ENCODE measurements at places on chromosomes 2 and 18.
A peak's percentile ranks its signal among the peaks of the same experiment; 100 is the strongest.

DNA sequence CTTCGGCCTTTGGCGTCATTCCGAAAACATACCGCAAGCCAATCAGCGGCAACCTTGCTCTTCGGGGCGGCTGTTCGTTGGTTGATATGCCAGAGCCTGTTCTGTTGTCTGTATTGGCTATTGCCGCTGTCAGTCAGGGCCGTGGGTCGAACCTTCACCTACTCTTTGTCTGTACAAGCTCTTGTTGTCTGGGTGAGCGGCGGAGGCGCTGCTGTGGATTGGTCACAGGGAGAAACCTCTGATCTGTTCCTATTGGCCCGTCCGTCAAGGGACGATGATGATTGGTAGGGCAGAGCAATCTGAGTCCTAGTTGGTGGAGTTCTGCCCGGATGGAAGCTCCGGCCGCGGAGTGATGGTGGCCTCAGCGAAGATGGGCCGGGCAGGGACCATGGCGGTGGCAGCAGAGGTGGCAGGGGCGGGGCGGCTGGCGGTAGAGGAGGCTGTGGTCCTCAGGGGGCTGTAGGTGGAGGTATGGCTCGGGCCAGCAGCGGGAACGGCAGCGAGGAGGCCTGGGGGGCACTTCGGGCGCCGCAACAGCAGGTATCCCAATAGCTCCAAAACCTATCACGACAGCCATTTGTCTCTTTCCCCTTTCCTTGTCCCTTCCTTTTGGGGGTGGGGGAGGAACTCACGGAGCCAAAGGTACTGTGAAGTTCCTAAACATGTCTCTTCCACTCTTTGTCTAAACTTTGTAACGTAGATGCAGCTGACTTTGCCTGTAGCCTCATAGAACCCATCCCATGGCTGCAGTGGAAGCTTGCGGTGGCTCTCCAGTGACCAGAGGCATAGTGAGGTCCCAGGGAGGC is at the start of gene WBP1:
TSS of gene WBP1 (plus strand) at position 307 of the 806 bp plus-strand sequence. CDS start at position 472, 165 bp downstream.
- peak; percentile 100 for DNase-seq

DNA sequence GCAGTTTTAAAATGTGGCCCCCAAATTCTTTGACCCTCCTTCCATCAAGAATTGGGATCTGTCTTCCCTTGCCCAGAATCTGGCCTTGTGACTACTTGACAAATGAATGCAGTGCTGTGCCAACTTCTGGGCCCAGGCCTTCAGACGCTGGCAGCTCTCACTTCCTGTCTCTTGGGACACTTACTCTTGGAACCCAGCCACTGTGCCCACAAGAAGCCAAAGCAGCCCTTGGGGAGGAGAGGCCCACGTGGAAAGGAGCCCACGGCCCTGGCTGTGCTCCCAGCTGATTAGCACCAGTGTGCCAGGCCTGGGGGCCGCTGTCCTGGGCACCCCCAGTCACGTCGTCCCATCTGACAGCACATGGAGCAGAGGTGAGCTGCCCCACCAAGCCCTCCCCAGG is 56.6 kb downstream of the RPL37A start:
- peak; percentile 92 for DNase-seq

DNA sequence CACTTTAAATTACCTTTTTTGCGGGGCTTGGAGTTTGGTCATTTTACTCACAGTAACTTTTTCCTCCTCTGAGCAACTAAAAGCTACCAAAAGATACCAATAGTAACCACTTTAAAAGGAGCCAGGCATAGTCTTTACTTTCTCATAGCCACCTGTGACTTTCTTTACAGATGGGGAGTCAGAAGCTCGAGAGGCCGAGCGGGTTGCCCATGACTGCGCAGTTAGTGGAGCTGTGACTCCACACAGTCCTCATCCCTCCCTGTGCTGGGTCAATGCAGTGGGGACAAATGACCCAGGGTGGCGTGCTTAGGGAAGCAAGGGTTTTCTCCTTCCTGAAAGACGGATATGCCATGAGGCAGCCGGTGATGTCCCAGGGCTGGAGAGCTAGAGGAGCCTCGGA is 11.9 kb downstream of the LCT start:
- no peak for DNase-seq

- no peak for DNase-seq
Measured at GRCh38 chr2:110980339-110981062, 140.2 kb upstream of the BCL2L11 start.

DNA sequence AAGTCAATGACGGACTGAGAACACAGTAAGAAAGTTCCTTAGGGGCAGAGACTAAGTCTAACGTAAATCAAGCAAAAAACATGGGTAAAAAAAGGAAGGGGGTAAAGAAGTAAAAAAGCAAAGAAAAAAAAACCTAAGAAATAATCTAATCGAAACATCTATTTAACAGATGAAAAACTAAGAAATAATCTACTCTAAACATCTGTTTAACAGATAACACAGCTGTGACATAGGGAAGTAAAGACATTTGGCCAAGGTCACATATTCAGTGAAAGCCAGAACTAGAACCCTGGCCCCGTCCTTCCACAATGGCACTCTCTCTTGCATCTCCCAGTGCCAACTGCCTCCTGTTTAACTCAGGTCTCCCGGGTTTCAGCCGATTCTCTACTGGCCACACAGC is 48.1 kb downstream of the PSD4 start:
- no peak for DNase-seq

GRCh38 chr2:156483741-156484173 is 47.6 kb downstream of the GPD2 start:
- no peak for DNase-seq

- DNase-seq: no peak
Measured at GRCh38 chr2:21687589-21687988, 563.8 kb downstream of the TDRD15 start.

DNA sequence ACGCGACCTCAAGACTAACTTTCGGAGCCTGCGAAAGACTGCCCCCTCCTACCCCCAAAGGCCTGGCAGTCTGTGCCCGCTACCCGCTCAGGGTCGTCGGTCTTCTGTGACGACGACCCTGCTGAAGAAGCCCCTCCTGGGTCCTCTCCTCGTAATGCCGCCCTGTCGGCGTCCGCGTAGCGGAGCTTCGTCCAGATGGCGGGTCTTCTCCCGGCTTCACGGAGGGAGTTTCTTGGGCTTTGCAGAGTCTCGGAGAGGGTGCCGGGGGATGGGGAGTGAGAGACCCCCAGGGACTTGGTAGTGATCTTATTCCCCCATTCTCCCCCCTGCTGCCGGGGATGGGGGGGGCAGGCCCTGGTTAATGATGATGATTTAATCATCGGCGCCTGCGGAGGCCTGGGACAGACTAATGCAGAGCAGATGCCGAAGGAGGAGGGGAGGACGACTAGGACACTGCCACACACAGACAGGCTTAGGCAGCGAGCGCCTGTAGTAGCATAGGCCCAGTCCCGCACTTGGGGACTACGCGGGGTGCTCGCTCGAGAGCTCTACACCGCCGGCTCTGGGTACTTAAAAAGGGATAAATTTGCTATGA is 528 bp upstream of the PCGF1 start:
- peak; percentile 24 for DNase-seq

DNA sequence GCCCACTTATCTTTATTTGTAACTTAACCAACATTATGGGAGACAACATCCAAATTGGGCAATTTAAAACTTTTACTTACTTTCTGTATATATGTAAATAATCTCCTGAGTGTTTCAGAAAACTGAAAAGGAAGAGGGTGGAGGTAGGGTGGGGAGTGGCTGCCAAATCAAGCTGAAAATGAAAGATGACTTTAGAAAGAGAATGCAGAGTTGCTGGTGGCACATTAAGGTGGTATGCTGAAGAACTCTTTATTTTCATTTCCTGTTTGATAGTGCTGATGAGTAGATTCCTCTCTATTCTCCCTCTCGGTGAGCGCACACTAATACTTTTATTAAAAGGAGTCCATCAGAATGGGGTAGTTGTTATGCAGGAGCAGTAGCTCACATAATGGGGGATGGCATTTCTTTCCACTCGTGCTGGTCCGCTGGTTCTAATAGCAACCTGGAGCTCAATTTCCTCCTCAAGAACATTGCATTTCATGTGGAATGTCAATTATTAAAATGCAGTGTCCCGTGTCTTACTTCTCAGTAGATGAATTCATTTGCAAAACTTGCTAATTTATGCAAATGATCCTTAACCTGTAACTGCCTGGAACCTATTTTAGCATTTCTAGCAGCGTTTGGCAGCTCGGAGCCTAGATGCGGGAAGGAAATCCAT is 466.9 kb upstream of the HNRNPA3 start:
- no peak for DNase-seq

DNA sequence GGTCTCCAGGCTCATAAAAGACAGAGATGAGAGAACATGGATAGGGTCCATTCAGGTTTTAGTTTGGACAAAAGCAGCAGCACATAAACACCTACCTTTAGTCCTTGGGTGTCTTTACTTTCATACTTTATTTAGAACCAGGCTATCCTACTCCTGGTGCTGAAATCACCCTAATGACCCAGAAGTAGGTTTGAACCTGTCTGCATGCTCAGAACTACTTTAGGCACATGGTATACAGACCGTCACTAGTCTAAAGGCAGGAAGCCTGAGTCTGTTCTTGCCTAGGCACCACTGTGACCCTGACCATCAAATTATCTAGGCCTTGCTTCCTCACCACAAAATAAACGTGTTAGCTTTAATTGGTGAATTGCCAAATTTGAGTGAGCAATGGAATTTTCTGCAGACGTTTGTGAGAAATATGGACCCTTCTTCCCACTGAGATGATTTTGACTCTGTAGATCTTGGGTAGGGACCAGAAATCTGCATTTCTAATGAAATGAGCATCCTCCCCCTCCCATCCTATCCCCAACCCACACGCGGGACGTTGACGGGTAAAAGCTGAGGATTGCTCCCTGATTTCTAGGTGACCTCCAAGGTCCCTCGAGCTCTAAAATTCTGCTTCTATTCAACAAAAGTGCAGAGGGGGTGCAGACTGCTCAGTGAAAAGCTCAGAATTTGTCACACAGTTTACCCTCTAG is 75.1 kb downstream of the PLEKHM3 start:
- no peak for DNase-seq

DNA sequence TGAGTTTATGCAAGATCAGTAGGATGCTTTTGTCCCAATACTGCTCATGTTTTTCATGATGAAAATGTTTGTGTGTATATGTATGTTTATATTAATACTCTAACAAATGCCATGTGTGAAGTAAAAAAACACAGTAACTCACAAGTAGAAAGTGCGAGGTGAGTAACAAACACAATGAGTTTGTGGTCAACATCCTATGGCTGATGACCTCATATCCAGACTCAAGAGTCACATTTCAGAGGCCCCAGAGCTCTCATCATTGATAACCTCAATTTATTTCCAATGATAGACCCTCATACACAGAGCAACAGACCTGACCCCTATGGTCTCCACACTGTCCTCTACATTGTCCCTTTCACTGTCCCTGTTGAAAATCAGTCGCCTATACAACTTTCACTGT is 34.5 kb downstream of the ZNF519 start:
- no peak for DNase-seq

GRCh38 chr18:79385326-79385707 is 10.4 kb upstream of the NFATC1 start:
- no peak for DNase-seq

DNA sequence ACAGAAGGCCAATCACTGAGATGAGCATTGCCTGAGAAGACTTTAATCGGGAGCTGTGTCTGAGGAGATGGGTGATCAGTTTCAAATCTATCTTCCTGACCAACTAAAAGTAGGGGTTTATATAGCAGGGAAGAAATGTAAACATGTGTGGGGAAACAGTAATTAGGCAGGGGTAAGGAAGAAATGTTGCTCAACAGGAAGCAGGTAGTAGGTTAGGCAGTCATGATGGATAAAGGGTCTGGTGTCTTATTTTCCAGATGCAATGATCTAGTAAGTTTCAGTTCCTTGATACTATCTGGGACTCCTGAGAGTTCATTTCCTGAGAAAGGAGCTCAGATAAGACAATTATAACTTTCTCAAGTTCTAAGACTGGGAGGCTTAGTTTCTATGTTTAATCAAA is 33.8 kb upstream of the DNAJC10 start:
- DNase-seq: no peak

DNA sequence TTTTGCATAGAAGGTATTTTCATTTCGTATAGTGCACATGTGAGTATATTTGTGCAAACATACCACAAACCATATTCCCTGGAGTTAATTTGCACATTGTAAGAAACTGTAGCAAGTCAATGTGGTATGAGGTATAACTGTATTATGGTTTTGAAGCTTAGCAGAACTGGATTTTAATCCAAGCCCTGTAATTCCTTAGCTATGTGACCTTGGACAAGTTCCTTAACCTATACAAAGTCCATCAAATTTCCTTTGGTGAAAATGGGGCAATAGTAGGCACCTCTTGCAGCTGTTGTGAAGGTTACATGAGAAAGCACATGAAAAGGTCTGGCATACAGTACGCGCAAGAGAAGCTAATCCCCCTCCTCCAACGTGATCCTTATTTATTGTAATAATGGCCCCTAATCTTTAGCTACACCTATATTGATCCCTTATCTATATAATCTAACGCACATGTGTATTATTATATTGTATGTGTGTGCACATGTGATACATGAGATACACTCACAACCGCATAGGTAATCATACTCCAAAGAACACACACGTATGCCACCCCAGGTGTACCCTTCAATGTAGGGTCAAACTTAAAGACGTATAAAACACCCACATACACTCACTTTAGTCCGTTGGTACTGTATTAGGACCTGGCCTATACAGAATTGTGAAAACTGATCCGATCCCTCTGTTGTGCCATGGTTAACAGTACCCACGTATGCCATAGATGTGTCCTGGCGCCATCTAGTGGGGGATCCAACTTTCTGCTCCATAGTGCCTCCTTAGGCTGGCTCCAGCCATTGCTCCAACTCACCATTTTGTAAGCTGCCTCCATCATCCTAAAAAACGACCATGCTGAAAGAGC is 402.9 kb upstream of the SLC14A2 start:
- peak; percentile 89 for DNase-seq

- no peak for DNase-seq
Measured at GRCh38 chr2:212979799-212980198, 171.6 kb downstream of the IKZF2 start.

GRCh38 chr18:13136904-13137669 is 81.5 kb upstream of the LDLRAD4 start:
- DNase-seq: no peak

DNA sequence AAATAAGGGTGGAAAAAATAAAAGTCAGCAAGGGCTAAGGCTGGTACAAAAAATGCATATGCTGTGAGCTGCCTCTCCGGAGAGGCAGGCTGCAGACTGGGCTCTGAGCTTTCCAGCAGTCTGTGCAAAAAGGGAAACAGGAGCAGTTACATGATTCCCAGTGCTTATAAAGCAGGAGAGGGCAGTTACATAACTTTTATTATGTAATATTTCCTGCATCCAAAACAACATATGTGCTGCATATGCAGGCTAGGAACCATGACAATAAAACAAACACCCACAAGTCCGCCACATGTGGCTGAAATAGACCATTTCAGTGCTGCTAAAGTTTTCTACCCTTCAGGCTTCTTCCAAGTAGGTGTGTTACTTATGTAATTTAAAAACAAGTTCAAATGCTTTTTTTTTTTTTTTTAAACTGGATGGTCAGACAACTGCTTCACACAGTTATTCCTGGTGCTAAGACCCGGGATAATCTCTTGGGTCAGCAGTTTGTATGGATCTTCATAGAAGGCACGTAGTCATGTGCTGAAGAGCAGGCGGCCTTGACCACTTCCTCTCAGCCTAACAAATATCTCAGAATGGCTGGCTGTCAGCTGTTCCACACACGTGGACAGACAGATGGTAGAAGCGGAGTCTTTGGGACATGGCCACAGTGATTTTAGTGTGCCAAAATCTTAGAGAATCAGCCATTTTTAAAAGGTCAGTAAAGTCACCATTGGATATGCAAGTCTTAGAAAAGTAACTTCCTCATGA is 43.5 kb downstream of the ARMC9 start:
- no peak for DNase-seq

Measured in MCF 10A (cell line).